Sigmoid colon (tissue), 7 donors: ENCODE measurements at places on chromosomes 11 and 22. TPM values are rescaled to one million over a fixed set of nuclear protein-coding genes. Genes with fewer than 3 reads are reported as not detected.

DNA sequence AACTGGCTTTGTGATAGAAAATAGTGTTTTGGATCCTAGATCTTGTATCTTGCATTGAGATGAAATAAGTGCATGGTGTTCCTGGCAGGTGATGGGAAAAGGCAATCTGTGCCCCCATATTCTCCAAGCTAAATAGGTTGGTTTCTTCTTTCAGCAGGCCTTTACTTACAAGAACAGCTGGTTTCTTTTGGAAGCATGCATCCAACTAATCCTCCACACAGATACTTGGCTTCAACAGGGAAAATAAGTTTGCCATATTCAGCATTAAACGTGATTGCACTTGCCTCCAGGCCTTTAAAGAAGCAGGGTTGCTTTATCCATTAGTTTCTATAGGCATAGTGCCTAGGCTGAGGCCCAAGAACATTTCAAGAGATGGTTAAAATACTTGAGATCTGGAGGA lies 59.9 kb downstream of the APIP start:
- H3K36me3 ChIP-seq = no peaks in the 10 kb centered on the region
- no peak overlapping the region for H3K27ac ChIP-seq
- H3K27me3 ChIP-seq = no peaks in the 10 kb centered on the region
- H3K4me3 ChIP-seq = no peak overlapping the region
- no peaks in the 10 kb centered on the region for H3K4me1 ChIP-seq

- H3K27me3 ChIP-seq = no peaks in the 10 kb centered on the region
- no peak overlapping the region for H3K4me3 ChIP-seq
- H3K27ac ChIP-seq = no peak overlapping the region
These were observed 359.3 kb downstream of the CADM1 start for GRCh38 chr11:115144914-115145313.

GRCh38 chr11:11389238-11389637 lies 36.2 kb upstream of the CSNK2A3 start:
- H3K36me3 ChIP-seq = no peaks in the 10 kb centered on the region
- no peaks in the 10 kb centered on the region for H3K27me3 ChIP-seq
- H3K4me1 ChIP-seq = peaks cover 20% of the 10 kb centered on the region
- no peak overlapping the region for H3K4me3 ChIP-seq

GRCh38 chr11:71562120-71562519 lies 3.2 kb upstream of the KRTAP5-10 start:
- no peak overlapping the region for H3K4me3 ChIP-seq
- no peak overlapping the region for H3K27ac ChIP-seq
- peaks cover 15% of the 10 kb centered on the region for H3K27me3 ChIP-seq

DNA sequence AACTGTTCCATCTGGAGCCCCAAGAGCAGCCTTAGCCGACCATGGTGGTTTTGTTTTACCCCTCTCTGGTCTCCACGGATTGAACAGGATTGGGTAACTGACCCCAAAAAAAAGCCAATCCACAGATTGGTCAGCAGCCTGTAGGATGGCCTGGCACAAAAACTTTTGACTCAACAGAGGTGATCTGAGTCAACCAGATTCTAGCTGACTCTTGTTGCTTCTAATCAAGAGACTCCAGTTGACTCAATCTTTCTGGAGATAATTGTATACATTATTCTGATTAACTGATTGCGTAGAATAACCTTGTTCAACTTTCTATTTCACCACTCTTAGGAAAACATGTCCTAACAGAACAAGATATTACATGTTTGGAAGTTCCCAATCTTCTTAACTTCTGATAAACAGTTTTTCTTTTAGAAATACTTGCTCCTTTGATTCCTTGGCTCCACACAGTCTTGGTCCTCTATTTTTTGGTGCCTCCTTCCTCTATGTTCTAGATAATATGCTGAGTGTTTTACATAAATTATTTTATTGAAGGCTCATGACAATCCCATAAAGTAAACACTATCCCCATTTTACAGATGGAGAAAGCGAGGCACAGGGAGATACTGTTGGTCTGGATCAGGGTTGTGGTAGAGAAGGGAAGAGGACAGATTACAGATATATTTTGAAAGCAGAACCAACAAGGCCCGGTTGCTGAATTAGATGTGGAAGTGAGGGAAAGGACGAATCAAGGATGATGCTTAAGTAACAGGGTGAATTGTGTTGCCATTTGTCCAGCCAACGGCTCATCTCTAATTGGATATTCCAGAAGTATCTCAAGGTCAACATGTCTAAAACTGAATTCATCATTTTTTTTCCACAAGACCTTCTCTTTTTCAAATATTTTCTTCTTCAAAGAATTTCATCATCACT lies 11.5 kb upstream of the ZC3H12C start:
- no peaks in the 10 kb centered on the region for H3K27me3 ChIP-seq
- no peaks in the 10 kb centered on the region for H3K36me3 ChIP-seq
- DNase-seq = no peak
- no peak overlapping the region for H3K27ac ChIP-seq

GRCh38 chr11:61442616-61443015 lies 12.7 kb downstream of the SDHAF2 start:
- H3K36me3 ChIP-seq = peaks cover 23% of the 10 kb centered on the region
- no peak for DNase-seq
- H3K4me1 ChIP-seq = no peaks in the 10 kb centered on the region
- no peak overlapping the region for H3K4me3 ChIP-seq

DNA sequence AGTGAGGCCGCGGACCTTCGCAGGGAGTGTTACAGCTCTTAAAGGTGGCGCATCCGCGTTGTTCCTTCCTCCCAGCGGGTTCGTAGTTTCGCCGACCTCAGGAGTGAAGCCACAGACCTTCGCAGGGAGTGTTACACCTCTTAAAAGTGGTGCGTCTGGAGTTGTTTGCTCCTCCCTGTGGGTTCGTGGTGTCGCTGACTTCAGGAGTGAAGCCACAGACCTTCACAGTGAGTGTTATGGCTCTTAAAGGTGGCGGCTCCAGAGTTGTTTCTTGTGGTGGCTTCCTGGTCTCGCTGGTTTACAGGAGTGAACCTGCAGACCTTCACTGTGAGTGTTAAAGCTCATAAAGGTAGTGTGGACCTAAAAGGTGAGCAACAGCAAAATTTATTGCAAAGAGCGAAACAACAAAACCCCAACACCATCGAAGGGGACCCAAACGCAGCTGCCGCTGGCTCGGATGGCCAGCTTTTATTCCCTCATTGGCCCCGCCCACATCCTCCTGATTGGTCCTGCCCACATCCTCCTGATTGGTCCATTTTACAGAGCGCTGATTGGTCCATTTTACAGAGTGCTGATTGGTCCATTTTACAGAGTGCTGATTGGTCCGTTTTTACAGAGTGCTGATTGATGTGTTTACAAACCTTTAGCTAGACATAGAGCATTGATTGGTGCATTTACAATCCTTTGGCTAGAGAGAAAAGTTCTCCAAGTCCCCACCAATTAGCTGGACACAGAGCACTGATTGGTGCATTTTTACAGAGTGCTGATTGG lies 1.2 kb upstream of the TMEM45B start:
- no peak overlapping the region for H3K27ac ChIP-seq
- no peaks in the 10 kb centered on the region for H3K4me1 ChIP-seq
- no peak overlapping the region for H3K4me3 ChIP-seq
- H3K27me3 ChIP-seq = no peaks in the 10 kb centered on the region
- DNase-seq = no peak

GRCh38 chr11:86245369-86246292 lies 1.1 kb downstream of the EED start:
- no peak for DNase-seq
- peaks cover 25% of the 10 kb centered on the region for H3K4me1 ChIP-seq
- no peaks in the 10 kb centered on the region for H3K36me3 ChIP-seq
- H3K27ac ChIP-seq = peak overlapping the region; percentile 100

DNA sequence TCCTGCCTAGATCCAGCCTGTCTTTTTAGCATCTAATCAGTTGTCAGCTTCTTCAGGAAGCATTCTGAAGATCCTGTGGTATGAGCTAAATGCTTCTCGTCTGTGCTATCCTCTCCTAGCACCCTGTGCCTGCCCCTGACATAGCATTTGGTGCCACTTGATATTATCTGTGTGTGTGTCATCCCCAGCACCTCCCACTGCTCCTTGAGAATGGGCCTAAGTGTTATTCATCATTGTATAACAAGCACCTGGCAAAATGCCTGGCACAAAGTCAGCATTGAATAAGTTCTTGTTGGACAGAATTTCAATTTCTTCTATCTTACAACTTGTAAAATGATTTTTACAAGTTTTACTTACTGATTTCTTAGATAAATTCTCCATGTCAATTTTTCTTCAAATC lies 28.1 kb upstream of the OLFML1 start:
- H3K27me3 ChIP-seq = no peaks in the 10 kb centered on the region
- no peaks in the 10 kb centered on the region for H3K36me3 ChIP-seq
- no peak for DNase-seq
- no peaks in the 10 kb centered on the region for H3K4me1 ChIP-seq

DNA sequence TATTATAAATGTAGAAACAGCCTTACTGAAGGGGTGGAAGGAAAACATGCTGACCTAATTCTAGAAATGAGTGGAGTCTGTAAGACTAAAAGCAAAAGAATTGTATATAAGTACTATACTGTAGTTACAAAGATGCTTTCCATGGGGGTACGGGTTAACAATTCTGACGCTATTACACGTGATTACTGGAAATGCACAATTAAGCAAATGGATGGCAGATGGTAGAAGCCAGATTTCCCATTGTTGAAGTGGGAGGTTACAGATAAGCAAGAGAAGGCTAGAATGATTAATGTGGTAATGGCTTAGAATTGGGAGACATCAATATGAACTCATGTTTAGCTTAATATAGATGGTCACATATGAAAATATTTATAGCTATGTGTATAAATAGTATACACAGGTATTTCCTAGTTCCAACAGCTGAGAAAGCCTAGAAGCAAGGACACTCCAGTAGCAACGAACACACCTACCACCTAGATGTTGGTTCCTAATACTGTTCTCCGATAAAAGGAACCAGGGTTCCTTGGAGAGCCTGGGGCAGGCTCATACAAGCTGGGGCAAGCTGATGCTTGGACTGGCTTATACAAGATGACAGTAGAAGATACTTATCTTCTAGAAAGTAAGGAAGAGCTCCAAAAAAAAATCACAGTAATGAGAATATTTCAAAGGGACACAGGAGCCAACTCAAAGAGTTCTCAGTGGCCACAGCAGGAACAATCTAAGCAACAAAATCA lies 13.5 kb downstream of the SMC1B start:
- H3K4me3 ChIP-seq = no peak overlapping the region
- DNase-seq = no peak
- peaks cover 5% of the 10 kb centered on the region for H3K27me3 ChIP-seq
- H3K4me1 ChIP-seq = no peaks in the 10 kb centered on the region
- H3K27ac ChIP-seq = no peak overlapping the region
- no peaks in the 10 kb centered on the region for H3K36me3 ChIP-seq

DNA sequence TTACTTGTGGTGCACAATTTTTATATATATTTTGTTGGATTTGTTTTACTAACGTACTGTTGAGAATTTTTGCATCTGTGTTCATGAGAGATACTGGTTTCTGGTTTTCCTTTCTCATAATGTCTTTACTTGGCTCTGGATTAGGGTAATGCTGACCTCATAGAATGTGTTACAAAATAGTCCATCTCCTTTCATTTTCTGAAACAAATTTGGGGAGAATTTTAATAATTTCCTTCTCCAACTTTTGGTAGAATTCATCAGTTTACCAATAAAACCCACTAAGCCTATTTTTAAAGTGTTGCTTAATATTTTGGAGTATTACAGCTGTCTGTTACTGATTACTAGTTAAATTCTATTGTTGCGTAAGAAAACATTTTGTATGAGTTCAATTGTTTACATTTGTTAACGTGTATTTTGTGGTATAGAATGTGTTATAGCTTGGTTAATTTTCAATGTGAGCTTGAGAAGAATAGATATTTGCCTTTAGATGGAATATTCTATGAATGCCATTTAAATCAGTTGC lies 11.5 kb downstream of the TRIM22 start:
- H3K4me1 ChIP-seq = no peaks in the 10 kb centered on the region
- no peak for DNase-seq
- H3K27ac ChIP-seq = no peak overlapping the region
- H3K27me3 ChIP-seq = no peaks in the 10 kb centered on the region
- peaks cover 10% of the 10 kb centered on the region for H3K36me3 ChIP-seq

DNA sequence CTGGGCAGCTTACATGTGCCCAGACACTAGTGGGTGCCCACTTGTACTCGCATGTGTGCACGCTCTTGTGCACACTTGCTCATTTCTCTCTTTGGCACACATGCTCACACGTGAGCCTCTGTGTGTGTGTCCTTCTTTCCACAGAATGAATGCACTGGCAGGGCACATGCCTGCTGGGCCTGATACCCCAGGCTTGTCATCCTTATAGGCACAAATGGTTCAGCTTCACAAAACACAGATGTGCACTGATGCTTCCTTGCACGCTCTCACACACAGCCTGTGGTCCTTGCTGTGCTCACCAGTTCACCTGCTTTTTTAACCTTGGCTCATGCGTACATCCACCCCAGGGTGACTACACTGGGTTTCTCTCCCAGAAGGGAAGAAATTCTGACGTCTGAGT lies 174.8 kb downstream of the BUD13 start:
- no peak overlapping the region for H3K27ac ChIP-seq
- peak; percentile 27 for DNase-seq
- no peaks in the 10 kb centered on the region for H3K4me1 ChIP-seq
- H3K27me3 ChIP-seq = no peaks in the 10 kb centered on the region
- H3K4me3 ChIP-seq = no peak overlapping the region
- no peaks in the 10 kb centered on the region for H3K36me3 ChIP-seq

- no peaks in the 10 kb centered on the region for H3K27me3 ChIP-seq
- peak overlapping the region; percentile 74 for H3K27ac ChIP-seq
- peaks cover 26% of the 10 kb centered on the region for H3K4me1 ChIP-seq
- no peak for DNase-seq
- H3K4me3 ChIP-seq = peak overlapping the region; percentile 47
These were observed 19.2 kb upstream of the CASP12 start for GRCh38 chr11:104917271-104918112.

GRCh38 chr11:132681971-132682370 lies 850.3 kb downstream of the OPCML start:
- no peaks in the 10 kb centered on the region for H3K4me1 ChIP-seq
- H3K27me3 ChIP-seq = no peaks in the 10 kb centered on the region
- H3K36me3 ChIP-seq = no peaks in the 10 kb centered on the region
- H3K27ac ChIP-seq = no peak overlapping the region
- no peak for DNase-seq

DNA sequence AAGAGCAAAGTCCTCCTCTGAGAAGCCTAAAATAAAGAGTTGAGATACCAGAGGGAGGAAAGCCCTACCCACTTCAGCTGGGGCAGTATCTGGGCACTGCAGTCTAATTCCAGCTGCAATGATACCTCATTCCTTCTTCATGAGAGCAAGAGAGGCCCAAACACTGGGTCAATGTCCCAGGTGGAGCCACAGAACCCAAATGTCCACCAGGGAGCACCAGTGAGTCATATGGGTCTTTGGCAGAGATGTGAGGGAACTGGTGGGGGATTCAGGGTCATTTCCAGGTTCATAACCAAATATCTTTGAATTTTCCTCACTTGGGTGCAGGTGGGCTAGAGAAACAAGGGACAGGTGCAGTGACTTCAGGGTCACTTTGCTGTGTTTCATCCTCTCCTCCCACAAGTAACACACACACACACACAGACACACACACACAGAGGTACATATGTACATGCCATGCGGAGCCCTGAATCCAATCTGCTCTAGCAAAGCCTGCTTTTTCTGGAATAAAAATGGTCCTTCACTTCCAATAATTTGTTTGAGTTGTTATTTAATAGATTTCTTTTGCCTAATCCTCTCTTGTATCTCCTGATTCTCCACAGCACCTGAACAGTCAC lies 585.4 kb downstream of the SOX6 start:
- H3K36me3 ChIP-seq = no peaks in the 10 kb centered on the region
- no peak overlapping the region for H3K27ac ChIP-seq
- H3K27me3 ChIP-seq = peaks cover 4% of the 10 kb centered on the region
- no peak for DNase-seq
- H3K4me3 ChIP-seq = no peak overlapping the region

The OR2AT4 gene
- not detected for total RNA-seq

The EIF3L gene
- total RNA-seq = 366 TPM

The IGSF22 gene
- not detected for total RNA-seq

The TBX10 gene
- total RNA-seq = not detected

The C11orf21 gene
- total RNA-seq = not detected
